ENCODE measurements at places on chromosomes 6 and 20.

DNA sequence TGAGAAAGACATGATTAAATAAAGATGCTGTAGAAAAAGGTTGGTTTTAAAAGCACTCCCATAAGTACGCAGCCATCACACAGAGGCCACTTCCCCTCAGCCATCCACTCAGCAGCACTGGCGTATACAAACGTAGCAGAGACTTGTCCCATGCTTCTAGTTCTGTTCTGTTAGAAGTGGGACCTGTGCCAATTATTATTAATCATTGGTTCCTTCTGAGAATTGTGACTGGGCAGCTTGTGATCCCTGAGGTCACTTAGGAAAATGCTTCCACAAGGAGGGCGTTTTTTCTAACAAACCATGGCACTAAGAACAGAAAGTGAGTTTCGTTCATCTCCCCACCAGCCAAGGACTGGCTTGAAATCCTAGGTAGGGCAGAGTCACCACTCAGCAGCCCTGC is 53.9 kb downstream of the FAM120B start:
- peaks cover 96% of the 10 kb centered on the region for H3K36me3 ChIP-seq
- peaks cover 20% of the 10 kb centered on the region for H3K4me1 ChIP-seq

GRCh38 chr6:136523196-136523595 is 27.0 kb downstream of the MAP7 start:
- no peaks in the 10 kb centered on the region for H3K27me3 ChIP-seq
- no peak for DNase-seq
- H3K36me3 ChIP-seq, result no peaks in the 10 kb centered on the region
- H3K27ac ChIP-seq, result no peak overlapping the region
- no peak overlapping the region for H3K4me3 ChIP-seq

GRCh38 chr6:109079981-109080380 is 14.7 kb downstream of the SESN1 start:
- peaks cover 6% of the 10 kb centered on the region for H3K36me3 ChIP-seq
- no peak overlapping the region for H3K4me3 ChIP-seq
- peak overlapping the region; percentile 39 for H3K27ac ChIP-seq
- H3K4me1 ChIP-seq, result peaks cover 3% of the 10 kb centered on the region

- H3K4me1 ChIP-seq, result no peaks in the 10 kb centered on the region
- H3K4me3 ChIP-seq, result no peak overlapping the region
- peaks cover 89% of the 10 kb centered on the region for H3K36me3 ChIP-seq
- DNase-seq, result no peak
Observed at GRCh38 chr20:45958593-45958992, 13.4 kb downstream of the ZNF335 start.

DNA sequence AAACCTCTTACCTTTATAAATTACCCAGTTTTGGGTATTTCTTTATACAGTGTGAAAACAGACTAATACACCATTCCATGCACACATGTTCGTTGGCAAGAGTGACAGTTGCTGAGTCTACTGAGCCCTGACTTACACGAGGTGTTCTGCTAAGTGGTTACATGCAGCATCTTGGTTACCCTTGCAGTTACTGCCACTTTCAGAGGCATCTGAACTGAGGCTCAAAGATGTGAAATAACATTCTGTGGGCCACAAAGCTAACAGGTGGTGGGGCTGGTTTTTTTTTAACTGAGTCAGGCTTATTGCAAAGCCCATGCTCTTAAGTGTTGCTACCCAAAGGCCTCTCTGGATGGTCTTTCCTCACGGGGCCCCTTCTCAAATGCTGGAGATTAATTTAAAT is 54.4 kb upstream of the GTSF1L start:
- H3K4me1 ChIP-seq, result no peaks in the 10 kb centered on the region
- no peaks in the 10 kb centered on the region for H3K36me3 ChIP-seq
- no peaks in the 10 kb centered on the region for H3K27me3 ChIP-seq
- H3K4me3 ChIP-seq, result no peak overlapping the region
- no peak for DNase-seq

DNA sequence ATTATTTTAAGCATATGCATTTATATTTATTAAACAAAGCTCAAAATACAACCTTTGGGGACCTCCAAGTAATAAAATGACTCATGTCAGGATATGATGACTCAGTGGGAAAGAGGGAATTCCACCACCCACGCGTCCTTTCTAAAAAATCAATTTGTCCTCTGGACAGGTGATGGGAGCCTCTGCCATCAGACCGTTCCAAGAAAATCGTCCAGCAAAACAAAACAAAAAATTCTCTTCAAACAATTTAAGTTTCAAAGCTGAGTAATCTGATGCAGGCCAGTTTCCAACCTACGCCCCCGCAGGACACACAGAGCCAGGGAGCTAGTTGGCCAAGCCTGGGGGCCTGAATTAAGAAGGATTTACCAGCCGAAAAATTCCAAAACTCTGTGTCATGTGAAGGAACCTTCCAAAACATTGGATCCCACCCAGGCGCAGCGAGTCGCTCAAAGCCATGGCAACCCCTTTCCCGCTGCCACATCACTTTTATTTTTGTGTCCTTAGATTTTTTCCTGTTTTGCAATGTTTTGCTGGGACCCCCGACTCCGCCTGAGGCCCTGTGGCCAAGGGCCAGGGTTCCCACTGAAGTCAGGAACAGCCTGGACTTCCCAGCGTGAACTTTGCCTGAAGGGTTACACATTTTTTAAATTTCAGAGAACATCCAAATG is 95.3 kb downstream of the NFATC2 start:
- H3K27ac ChIP-seq, result peak overlapping the region; percentile 67
- H3K36me3 ChIP-seq, result no peaks in the 10 kb centered on the region
- DNase-seq, result no peak
- H3K27me3 ChIP-seq, result no peaks in the 10 kb centered on the region
- H3K4me3 ChIP-seq, result no peak overlapping the region
- peaks cover 36% of the 10 kb centered on the region for H3K4me1 ChIP-seq

GRCh38 chr6:3732345-3733141 is 19.0 kb downstream of the PXDC1 start:
- peaks cover 24% of the 10 kb centered on the region for H3K4me1 ChIP-seq
- peaks cover 77% of the 10 kb centered on the region for H3K36me3 ChIP-seq
- peak; percentile 90 for DNase-seq
- no peak overlapping the region for H3K27ac ChIP-seq
- no peaks in the 10 kb centered on the region for H3K27me3 ChIP-seq
- no peak overlapping the region for H3K4me3 ChIP-seq

DNA sequence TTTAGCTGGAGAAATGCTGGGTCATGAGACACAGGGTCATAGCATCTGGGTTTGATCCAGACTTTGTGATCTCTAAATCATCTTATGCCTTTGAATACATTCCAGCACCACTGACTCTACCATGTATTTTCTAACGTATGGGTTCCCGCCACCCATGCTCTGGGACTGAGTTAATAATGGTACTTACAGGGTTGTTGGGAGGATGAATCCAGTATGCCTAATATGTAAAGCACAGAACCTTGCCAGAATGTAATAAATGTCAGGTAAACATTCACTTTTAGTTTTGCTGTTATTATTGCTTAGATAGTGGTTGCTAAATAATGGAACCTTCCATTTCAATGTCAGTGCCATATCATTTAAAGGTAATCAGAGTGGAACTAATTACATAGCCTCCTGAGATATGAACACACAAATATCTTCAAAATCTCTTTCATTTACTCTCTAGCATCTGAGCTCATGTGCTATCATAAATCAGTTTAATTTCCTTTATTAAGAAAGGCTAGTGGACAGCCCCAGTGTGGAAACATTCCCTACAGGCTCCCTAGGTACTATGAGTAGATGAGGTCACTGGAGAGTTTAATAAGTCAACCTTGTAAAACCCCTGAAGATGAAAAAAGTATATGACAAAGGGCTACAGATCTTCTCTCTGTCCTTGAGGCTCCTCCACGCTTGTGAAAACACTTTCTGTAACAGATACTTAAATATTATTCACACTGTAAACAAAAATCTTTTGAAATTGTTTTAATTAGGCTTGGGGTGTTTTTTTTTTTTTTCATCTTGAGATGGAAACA is 226.6 kb downstream of the ALDH8A1 start:
- H3K4me1 ChIP-seq, result peaks cover 10% of the 10 kb centered on the region
- no peaks in the 10 kb centered on the region for H3K36me3 ChIP-seq
- no peaks in the 10 kb centered on the region for H3K27me3 ChIP-seq
- H3K27ac ChIP-seq, result no peak overlapping the region
- no peak for DNase-seq

DNA sequence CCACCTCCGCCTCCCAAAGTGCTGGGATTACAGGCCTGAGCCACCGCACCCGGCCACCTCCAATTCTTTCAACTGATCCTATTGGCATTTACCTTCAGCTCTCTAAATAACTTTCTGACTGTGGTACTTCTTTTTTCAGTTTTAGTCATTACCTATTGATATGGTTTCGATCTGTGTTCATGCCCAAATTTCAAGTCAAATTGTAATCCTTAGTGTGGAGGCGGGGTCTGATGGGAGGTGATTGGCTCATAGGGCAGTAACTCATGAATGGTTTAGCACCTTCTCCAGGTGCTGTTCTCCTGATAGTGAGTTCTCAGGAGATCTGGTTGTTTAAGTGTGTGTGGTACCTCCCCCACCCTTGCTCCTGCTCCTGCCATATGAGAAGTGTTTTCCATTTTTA is 140.9 kb downstream of the LPA start:
- DNase-seq, result no peak
- no peaks in the 10 kb centered on the region for H3K27me3 ChIP-seq
- H3K27ac ChIP-seq, result no peak overlapping the region
- H3K36me3 ChIP-seq, result no peaks in the 10 kb centered on the region

DNA sequence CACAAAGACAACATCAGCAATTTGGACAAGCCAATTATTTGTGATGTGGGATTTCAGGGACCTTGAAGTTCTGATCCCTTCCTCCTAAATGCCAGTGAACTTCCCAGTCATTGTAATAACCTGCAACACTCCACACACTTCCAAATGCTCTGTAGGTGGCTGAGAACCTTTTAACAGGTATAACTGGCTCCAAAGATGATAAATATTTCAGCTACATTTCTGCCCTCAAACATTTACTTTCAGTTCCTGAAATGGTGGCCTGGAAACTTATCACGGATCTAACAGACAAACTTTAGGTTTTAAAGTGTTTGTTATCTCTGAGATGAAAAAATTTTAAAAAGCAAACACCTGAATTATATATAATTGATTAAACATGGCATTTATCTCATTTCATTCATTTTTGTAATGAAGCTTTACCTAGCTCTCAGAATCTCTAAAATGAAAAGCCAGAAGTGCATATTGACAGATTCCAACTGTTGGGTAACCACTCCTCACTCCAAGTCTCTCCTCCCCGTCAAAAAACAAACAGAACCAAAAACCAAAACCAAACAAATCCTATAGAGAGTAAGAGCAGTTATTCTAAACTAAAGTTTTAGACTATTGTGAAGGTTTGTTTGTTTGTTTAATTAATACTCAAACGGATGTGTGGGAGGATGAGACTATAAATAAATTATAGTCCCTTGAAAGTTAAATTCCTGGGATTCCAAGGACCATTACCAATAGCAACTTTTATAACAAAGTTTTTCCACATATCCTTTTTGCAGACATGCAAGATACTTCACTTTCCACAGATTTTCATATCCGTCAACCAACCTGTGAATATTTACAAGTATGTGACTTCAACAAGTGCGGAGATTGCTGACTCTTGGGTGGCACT is 12.4 kb upstream of the KIAA0408 start:
- no peaks in the 10 kb centered on the region for H3K27me3 ChIP-seq
- no peak for DNase-seq
- no peak overlapping the region for H3K27ac ChIP-seq
- H3K4me3 ChIP-seq, result no peak overlapping the region

DNA sequence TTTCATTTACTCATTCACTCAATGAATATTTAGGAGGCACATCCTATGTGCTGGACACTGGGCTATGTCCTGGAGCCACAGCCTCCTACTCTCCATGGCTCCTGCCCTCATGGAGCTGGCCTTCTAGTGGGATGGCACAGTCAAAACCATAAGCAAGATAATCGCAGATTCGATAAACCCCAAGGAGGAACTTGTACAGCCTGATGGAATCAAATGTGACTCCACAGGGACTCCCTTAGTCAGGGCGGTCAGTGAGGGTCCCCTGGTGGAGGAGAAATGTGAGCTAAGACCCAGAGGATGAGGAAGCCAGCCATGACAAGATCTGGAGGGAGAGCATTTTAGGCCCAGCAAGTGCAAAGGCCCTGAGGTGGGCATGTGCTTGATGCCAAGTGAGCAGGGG is 211.9 kb downstream of the PREX1 start:
- H3K27ac ChIP-seq, result no peak overlapping the region
- H3K4me3 ChIP-seq, result no peak overlapping the region
- H3K27me3 ChIP-seq, result no peaks in the 10 kb centered on the region
- H3K4me1 ChIP-seq, result peaks cover 15% of the 10 kb centered on the region
- no peak for DNase-seq
- no peaks in the 10 kb centered on the region for H3K36me3 ChIP-seq

DNA sequence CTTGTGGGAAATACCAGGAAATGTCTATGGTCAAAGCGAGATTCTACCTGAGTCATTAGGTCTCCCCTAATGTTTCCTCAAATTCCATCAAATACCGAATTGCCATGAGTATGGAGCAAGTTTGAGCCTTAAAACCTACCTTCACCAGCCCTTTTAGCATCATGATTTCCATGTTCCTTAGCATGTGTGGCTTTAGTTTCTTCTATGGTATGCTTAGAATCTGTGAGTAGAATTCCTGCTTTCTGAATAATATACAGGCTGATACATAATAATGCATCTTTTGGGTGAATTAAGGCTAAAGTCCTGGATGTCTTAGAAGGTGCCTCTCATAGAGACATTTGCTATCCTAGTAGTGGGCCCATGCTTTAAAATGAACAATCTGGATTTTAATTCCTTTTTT is 32.0 kb downstream of the TSPYL4 start:
- no peak overlapping the region for H3K27ac ChIP-seq
- H3K27me3 ChIP-seq, result no peaks in the 10 kb centered on the region
- DNase-seq, result no peak
- peaks cover 30% of the 10 kb centered on the region for H3K36me3 ChIP-seq

DNA sequence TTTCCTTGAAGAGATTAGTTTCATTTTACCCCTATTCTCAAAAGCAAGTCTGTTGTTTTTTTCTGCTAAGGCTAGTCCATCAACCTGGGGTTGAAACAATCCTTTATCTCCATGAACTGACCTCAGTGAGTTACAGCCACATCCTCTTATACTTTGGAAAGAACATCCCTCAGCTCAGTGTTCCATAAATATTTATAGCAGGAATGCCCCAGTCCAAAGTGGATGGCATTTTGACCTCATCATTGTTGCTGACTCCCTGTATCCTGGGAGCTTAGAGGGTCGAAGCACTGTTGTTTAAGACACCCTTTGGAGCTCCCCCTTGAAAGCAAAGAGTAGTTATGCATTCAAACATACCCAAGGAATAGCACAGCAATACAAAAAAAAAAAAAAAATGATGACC is 16.2 kb upstream of the CDYL start:
- H3K27me3 ChIP-seq, result no peaks in the 10 kb centered on the region
- H3K36me3 ChIP-seq, result no peaks in the 10 kb centered on the region
- no peak overlapping the region for H3K27ac ChIP-seq
- no peaks in the 10 kb centered on the region for H3K4me1 ChIP-seq

- no peaks in the 10 kb centered on the region for H3K27me3 ChIP-seq
- no peak for DNase-seq
- no peaks in the 10 kb centered on the region for H3K36me3 ChIP-seq
Observed at GRCh38 chr6:137413482-137413881, 80.7 kb downstream of the OLIG3 start.

GRCh38 chr6:21123507-21124436 is 469.8 kb upstream of the SOX4 start:
- no peaks in the 10 kb centered on the region for H3K36me3 ChIP-seq
- no peaks in the 10 kb centered on the region for H3K4me1 ChIP-seq
- no peaks in the 10 kb centered on the region for H3K27me3 ChIP-seq
- DNase-seq, result no peak
- no peak overlapping the region for H3K4me3 ChIP-seq

Measured in stomach (tissue), 19 donors.